ENCODE measurements at places on chromosomes 7 and 10.

- DNase-seq: no peak
Observed at GRCh38 chr10:119989966-119990365, 97.4 kb downstream of the SEC23IP start.

- no peak for DNase-seq
Observed at GRCh38 chr7:388961-389701, 99.2 kb downstream of the FOXL3 start.

DNA sequence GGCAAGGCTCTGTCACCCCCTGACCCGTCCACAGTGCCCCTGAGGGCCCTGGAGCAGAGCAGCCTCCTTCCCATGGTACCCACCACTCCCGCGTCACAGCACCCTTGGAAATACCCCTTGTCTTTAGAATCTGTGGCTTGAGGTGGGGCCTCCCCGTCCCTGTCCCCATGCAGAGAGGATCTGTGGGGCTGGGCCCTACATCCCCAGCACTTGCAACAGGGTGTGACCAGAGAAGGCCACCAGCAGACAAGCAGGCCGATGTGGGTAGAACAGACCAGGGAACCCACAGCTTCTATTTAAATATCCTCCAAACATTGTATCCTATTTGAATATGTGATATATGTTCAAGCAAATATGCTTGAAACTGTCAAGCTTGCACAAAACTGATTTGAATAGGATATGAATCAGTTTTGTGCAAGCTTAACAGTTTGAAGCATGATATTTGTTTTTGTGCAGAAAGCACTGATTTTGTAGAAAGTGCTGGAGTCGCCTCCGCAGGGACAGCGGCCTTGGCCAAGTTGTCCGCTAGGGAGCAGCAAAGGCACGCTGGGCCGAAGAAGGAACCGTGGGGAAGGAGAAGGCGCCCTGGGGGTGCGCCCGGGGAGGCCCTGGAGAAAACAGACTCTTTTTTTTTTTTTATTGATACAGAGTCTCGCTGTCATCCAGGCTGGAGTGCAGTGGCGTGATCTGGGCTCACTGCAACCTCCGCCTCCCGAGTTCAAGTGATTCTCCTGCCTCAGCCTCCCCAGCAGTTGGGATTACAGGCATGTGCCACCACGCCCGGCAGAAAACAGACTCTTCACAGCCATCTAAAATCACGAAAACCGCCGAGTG, 2.2 kb downstream of the CFAP46 start:
- no peak for DNase-seq

- DNase-seq: no peak
Observed at GRCh38 chr7:95736635-95737034, 35.7 kb upstream of the DYNC1I1 start.

DNA sequence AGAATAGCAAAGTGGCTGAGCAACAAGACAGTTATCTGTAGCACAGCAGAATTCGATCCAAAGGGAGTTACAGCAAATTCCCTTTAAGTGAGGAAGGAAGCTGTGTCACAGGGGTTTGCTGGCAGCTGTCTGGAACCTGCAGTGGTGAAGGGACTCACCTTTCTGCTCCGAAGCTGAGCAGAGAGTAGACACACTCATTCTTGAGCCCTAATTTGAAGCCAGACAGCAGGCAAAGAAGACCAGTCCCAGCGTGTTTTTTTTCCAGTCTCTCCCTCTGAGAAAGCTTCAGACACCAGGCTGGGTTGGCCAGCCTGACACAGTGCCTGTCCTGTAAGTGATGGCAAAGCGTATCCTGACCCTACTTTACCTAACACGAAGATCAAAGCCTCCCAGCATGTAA, 210.7 kb downstream of the TRIL start:
- no peak for DNase-seq

- DNase-seq: no peak
Observed at GRCh38 chr7:55438085-55438756, 73.1 kb downstream of the LANCL2 start.

GRCh38 chr7:72337390-72338167, 74.6 kb downstream of the CALN1 start:
- DNase-seq: no peak

DNA sequence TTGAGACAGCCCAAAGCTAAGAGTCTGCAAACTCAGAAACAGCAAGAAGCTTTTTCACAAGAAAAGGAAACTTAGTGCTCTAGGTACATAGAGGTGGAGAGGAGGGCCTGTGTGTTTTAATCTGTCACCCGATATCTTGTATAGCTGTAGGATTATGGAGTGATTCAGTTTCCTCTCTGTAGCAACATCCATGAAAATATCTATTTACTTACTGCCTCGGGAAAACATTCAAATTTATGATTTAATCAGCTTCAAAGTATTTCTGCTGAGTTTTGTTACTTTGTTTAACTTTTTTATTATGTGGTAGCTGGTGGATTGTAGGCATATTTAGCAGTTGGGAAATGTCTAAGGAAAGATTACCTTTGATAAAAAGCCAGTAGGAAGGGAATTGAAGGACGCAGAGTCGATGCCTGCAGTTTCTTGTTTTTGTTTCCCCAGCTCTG, 292.0 kb downstream of the CCDC3 start:
- DNase-seq: no peak

DNA sequence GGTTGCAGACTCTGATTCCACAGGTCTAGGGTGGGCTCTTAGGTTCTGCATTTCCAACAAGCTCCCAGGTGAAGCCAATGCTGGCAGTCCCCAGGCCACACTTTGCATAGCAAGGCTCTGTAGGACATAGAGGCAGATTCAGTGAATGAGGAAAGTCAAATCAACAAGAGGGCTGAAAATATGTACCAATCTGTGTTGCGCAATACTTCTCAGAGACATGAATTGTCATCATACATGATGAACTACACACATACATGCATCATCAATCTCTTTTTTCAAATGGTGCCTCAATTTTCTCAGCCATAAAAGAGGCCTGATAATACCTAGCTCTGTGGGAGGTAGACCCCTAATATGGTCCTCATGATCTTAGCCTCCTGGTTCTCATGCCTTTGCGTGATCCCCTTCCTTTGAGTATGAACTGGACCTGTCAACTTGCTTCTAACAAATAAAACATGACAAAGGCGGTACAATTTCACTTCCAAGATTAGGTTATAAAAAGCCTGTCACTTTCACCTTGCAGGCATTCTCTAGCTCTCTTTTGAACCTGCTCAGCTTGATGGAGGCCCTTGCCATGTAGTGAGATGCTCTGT, 49.0 kb downstream of the PIK3CG start:
- no peak for DNase-seq

DNA sequence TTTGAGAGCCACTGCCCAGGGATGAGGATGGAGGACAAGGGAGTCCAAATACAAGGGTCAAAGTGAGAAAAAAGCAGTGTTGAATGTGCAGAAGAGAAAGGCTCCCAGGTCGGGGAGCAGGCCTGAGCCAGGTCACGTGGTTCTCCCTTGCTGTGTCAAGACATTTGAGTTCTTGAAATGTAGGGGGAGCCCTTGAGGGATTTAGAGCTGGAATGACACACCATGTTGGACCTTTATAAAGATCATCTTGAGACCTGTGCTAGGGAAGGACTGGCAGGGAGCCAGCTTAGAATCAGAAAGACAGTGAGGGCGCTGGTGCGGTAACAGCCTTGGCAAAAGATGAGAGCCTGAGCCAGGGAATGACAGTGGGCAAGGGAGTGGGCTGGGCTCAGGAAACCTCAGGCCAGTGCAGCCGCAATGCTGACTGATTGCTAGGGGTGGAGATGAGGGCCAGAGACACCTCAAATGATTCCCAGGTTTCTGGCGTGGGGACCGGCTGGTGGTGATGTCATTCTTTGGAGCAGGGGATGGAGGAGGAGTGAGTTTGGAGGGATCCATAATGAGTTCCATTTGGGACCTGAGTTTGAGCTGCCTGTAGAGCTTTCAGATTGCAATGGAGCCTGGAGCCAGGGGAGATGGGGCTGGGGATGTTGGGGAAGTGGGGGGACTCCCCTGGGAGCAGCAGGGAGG, 120.1 kb downstream of the PTPN20 start:
- DNase-seq: no peak

- no peak for DNase-seq
Observed at GRCh38 chr7:116876664-116877442, 14.5 kb downstream of the CAPZA2 start.

- DNase-seq: no peak
Observed at GRCh38 chr10:58555170-58555929, 42.7 kb downstream of the BICC1 start.

- DNase-seq: no peak
Observed at GRCh38 chr7:11760372-11760771, 71.6 kb downstream of the THSD7A start.

- DNase-seq: no peak
Observed at GRCh38 chr7:45709168-45710042, 135.2 kb downstream of the ADCY1 start.

DNA sequence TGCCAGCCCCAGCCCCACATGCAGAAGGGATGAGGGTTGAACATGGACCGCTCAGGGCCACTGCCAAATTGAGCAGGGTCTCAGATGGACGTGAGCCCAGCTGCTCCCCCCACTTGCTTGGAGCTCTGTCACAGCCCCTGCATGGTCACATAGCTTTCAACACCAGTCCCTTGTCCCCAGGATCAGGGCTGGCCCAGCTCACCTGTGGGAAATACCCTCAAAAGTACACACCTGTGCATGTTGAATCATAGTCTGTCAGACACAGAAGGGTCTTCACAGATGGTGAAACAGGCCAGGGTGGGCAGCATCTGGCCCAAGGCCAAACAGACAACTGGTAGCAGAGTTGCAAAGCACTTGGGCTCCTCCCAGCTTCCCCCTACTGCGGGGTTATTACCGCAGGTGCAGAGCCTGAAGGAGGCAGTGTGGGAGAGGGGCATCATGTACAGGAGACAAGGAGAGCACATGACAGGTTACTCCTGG, 77.6 kb upstream of the UNC5B start:
- no peak for DNase-seq

- no peak for DNase-seq
Observed at GRCh38 chr7:139820089-139820488, 9.0 kb upstream of the TBXAS1 start.

- no peak for DNase-seq
Observed at GRCh38 chr10:118216020-118216419, 126.1 kb downstream of the FAM204A start.

DNA sequence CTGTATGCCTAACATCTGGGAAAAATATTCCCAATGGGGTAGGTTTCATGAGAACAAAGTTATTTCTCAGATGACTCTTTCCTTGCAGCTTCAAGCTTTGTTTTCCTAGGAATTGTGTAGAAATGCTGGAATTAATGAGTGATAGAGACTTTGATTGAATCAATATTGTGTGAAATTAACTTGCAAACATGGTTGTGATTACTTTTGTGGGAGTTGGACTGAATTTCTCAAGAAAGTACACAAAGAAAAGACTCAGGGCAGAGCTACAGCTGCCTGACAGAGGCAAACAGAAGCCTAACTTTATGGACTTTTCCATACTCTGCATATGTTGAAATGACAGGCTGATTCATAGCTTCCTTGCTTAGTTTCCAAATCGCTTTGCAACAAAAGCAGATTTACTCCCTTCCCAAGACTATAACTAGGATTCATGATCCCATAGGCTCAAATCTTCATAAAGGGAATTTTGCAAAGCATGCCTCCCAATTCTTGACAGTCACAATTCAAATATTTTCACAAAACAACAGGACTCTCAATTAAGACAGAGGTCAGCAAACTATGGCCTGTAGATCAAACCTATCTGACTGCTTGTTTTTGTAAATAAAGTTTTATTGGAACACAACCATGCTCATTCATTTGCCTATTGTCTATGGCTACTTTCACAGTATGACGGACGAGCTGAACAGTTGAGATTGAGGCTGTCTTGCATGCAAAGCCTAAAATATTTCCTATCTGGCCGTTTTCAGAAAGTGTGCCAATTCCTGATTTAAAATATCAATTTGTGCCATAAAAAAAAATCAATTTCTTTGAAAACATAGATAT, 27.6 kb downstream of the NRP1 start:
- no peak for DNase-seq

DNA sequence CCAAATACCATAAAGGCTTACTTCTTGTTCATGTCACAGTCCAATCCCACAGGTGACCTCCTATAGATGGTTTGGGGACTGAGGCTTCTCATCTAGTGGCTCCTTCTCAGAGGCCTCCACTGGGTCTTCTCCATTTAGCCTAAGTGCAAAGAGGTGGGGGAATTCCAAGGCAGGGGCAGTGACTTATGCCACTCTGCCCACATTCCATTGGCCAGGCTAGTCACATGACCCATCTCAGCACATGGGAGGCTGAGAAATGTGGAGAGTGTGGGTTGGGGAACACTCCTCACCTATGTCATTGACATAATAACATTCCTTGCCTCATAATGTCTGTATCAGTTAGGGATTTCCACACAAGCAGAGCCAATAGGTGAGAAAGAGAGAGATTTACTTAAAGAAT, 104.3 kb upstream of the PLXNA4 start:
- no peak for DNase-seq

DNA sequence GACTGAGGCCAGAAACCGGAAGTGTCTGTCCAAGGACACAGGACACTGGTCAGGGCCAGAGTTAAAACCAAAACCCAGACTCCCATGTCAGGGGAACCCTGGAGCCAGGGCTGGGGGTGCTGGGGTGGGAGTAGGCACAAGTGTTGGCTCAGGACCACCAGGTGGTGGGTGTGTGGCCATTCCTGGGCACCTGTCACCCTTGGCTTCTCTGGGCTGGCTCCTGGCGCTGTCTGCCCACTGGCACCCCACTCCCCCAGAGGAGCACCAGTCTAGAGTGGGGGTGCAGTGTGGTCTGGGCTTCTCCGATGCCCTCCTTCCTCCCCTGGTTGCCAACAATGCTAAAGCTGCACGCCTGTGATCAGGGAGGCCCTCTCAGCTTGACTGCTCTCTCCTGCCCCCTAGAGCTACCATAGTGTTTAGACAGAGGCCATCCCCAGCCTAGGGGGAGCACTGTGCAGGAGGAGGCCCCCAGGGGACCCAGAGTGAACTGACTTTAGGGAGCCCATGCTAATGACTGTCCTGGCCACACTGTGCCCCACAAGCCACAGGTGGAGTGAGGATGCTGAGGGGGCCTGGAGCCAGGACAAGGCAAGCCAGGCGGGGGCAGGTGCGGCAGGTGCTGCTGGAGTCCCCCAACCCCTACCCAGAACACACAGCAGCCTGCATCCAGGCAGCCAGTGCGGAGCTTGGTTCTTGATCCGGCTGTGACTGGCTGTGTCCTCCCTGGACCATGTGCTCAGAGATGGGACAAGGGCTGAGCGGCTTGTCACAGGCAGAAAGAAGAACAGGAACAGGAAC, 11.0 kb downstream of the RASGEF1A start:
- DNase-seq: no peak

- DNase-seq: no peak
Observed at GRCh38 chr7:1232623-1233332, at the start of gene UNCX. UNCX (plus strand) TSS chr7:1232872; CDS start chr7:1233018, 146 bp downstream.

Measured in esophagus squamous epithelium (tissue), 5 donors.